Chondrocyte (in vitro differentiated cells): ENCODE measurements at places on chromosomes 2 and 18.

GRCh38 chr2:23594460-23594825 lies 209.5 kb downstream of the KLHL29 start:
- DNase-seq: no peak

DNA sequence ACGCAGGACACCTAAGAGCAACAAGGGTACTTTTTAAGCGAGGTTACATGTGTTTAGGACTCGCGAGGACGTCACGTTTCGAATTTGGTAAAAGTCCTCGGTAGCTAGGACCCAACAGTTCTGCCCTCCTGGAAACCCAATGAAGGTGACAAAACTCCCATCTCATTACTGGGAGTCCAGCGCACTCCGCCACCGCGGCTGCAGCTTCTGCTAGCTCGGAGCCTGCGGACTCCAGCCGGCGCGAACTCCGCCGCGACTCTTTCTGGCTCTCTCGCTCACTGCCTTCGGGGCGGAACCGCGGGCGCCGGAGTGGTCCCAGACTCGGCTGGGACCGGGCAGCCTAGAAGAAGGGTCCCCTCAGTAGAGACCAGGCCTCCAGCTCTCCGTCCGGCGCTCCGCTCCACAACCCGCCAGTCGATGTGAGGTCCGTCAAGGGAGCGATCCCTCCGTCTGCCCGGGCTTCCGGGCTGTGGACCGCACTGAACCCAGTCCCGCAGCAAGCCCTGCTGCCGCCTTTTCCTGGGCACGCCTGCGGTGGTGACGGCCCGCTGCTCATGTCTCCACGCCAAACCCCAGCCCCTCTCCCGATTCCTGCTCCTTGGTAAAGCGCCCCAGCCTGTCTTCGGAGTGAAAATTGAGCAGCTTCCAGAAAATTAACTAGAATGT lies 3.0 kb upstream of the OSR1 start:
- peak; percentile 89 for DNase-seq

DNA sequence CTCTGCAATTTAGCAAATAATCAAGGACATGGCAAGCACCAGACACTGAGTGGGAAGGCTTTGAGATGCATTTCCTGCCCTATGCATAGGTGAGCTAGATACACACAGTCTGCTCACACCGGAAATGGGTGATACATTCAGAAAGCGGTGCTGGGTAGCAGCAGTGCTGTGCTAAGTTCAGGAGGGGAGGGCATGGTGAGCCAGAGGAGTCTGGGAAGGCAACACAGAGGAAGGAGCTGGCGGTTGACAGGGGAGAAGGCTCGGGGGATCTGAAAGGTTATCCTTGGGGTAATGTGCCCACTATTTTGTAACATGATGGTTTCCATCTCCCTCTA lies 57.4 kb upstream of the EPAS1 start:
- DNase-seq: no peak

GRCh38 chr2:157875641-157876065 lies 477 bp downstream of the ACVR1 start:
- DNase-seq: no peak

DNA sequence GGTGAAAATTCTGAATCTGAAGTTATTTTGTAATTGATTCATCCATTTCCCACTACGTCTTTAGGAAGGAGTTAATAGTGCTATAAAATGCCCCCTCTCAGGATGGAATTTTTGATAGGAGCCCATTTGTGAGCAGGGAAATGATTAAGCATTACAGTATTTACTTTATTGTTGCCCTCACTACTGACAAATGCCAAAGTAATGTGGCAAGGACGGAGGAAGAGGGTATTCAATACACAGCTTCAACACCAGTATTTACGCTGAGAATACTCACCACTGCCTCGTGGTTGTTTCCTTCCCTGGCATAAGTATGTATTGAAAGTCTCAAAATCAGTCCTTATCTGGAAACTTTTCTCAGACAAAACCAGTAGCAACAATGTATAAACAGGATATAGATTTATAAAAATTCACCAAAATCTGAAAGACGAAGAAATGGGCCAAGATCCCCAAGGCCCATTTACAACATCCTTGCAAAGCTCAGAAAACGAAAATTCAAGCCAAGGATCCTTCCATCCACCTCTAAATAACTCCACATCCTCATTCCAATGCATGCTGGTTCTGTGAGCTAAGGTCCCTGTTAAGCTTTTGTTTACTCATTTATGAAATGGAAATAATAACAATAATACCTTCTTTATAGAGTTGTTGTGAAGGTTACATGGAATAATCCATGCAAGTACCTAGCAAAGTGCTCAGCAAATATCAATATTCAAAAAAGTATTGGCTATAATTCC lies 29.3 kb downstream of the FEZ2 start:
- no peak for DNase-seq

DNA sequence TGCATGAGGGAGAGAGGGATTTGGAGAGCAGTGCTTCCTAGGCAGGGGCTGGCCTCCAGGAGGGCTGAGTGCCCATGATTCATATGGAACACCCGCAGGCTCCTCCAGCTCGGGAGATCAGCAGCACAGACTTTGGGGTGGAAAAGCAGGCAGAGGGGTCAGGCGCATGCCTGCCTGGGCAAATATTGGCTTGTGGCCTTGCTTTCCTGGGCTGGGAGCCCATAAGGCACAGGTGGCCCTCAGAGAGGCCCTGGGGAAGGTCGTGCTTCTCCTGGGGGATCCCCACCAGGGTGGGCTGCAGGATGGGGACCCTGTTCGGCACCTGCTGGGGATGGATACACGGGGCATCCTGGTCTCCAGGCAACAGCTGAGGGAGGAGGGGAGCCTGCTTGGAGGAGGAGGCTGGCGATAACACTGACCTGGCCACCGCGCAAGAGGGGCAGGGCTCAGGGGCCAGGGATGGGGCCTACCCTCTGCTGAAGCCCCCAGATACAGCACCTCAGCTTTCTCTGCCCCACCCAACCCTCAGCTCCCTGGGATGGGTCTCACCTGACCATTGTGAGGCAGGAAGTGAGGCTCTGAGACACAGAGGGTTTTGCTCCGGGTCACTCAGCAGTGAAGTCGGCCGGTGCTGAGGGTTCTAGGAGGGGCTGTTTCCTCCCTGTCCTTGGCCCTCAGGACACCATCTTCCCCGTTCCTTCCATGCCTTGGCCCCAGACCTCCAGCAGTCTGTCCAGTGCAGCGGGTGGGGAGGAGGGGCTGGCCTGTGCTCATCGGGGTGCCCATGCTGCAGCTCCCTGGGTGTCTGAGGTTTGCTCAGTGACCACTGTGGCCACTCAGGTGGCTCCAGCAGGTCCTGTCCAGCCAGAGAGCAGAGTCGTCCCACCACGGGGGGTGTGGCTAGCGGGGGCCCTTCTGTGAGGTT lies 12.0 kb downstream of the AQP12A start:
- peak; percentile 84 for DNase-seq

DNA sequence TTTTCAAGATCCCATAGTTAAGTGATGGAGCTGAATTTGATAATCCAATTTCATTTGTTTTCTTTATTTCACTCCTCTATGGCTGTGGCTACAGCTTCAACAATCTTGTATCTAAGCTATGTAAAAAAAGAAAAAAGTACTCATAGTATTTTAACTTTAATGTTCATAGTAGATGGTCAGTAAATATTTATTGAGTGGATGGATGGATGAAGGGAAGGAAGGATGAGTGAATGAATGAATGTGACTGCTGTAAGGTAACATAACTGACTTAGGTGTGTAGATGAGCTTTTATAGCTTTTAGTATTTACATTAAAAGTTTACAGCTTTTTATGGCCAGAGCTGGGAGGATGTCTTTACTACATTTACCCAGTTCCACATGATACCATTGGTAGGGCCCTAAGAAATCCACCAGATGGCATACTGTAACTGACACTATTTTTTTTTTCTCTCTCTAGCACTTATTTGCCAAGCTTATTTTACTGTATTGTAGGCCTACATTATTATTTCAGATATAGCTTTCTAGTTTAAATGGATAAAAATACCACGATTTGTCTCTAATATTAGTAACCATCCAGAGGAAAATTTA lies 13.4 kb upstream of the HRH4 start:
- DNase-seq: no peak

DNA sequence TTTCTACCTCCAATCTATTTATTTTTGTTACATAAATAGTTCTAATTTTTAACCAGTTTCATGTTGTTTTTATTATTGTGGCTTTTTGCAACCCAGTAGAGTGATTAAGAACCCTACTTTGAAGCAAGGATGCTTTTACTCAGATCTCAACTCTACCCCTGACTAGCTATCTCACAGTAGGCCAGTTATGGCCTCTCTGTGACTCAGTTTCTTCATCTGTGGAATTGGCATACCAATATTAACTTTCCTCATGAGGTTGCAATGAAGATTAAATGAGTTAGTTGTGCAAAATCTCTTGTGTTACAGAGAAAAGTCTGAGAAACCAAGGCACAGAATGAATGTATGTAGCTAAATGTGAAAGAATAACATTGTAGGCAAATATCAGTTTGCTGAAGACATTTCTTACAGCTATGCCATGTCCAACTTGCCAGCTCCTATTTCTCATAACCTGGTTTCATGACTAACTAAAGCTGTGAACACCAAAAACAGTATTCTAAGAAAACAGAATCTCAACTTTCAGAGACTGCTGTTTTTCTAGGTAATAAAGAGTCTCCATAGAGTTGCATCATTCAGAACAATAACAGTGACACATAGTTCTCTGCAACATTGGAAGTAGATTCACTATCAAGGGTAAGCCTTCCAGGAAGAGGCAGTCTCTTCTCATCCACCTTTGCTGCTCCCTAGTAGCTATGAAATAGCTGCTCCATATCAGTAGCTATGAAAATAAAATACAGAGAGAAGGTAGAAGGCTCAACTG lies 33.2 kb upstream of the CYTIP start:
- no peak for DNase-seq

GRCh38 chr2:150030436-150031190 lies 443.0 kb upstream of the MMADHC start:
- DNase-seq: no peak

GRCh38 chr18:39862341-39862740 lies 2092.7 kb upstream of the PIK3C3 start:
- no peak for DNase-seq

DNA sequence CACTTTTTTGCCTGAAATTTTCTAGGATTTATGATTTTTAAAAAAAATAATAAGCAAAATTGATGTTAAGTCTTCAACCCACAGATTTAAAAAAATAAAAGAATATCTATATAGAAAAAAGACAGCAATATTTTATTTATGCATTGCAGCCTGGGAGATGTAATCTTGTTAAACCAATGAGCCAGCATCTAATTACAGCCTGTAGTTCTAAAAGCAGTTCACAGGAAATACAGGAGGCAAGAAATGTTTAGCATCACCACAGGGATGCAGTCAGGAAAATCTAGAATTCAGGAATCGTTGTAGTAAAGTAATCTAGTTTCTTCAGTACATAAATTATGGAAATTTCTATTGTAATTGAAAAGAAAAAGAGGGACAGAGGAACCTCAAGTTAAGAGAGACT lies 17.2 kb downstream of the UGGT1 start:
- DNase-seq: no peak

DNA sequence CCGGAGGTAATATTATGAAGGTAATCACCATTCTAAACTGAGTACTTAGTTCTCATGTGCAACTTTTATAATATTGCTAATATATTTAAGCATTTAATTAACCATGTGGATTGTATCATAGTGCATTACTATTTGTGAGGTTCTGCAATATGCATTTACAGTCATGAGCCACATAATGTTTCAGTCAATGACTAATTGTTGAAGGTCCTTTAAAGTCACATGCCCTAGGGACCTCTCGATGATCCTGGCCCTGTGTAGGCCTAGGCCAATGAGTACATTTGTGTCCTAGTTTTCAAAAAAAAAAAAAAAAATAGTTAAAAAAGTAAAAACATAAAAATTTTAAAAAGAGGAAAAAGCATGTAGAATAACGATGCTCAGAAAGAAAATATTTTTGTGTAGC lies 298.0 kb downstream of the DSEL start:
- no peak for DNase-seq

GRCh38 chr2:169172914-169173313 lies 103.6 kb downstream of the DHRS9 start:
- DNase-seq: no peak

DNA sequence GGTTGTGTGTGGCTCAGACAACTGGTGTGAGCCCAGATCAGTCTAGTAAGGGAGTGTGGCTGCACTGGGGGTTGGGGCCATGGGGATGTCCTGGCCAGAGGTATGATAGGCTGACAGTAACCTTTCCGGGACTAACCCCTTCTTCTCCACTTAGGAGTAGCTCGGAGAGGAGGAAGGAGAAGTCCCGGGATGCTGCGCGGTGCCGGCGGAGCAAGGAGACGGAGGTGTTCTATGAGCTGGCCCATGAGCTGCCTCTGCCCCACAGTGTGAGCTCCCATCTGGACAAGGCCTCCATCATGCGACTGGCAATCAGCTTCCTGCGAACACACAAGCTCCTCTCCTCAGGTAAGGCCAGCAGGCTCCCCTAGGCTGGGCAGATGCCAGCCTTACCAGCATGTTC lies 49.5 kb downstream of the EPAS1 start:
- no peak for DNase-seq

- no peak for DNase-seq
Observed at GRCh38 chr18:11046140-11046539, 103.2 kb downstream of the PIEZO2 start.

GRCh38 chr18:48945953-48946217 lies 4.9 kb downstream of the SMAD7 start:
- DNase-seq: no peak

DNA sequence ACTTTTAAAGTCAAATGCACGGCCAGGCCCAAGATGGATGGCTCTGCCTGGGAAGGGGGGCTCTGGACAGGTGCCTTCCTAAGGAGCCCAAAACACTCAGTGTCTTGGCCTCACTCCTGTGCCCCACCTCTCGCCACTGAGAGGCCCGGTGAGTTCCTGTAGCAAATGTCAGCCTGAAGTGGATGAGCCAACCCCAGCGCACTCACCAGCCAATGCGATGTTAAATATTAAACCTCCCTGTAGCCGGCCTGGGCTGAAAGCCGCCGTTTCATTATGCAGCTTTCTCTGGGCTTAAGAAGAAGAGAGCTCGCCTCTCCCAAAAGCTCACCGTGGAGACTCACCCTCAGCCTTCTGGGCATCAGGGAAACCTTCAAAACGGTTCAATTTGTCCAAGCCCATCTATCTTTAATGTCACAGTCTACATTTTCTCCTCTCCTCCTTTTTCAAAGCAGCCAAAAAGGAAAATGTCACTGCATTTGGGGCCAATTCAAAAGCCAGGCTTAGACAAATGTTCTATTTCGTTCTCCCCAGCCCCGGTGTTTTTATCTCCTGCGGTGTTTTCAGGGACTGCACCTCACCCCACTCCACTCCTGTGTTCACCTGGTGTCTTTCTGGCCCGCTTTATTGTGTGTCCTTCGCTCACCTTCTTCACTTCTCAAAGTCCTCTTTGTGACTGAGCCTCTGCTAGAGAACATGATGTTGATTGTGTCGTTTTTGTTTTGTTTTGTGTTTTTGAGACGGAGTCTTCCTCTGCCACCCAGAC lies 124.0 kb downstream of the NRP2 start:
- DNase-seq: no peak

DNA sequence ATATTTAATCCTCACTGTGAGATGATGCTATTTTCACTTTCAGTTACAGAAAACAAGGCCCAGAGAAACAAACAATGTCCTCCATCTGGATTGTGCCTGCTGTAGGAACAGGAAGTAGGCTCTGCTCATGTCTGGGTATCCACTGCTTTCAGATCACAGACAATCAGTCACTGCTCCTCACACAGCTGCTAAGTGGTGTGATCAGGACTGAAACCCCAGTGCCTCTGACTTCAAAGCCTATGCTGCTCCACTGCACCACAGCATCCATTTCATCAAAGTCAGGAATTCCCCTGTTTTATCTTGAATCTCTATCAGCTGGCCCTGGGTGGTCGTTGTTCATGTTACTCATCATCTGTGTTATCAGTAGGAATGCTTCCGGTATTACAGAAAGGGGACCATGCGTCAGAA lies 303.8 kb upstream of the TRIB2 start:
- DNase-seq: no peak
